ENCODE measurements at places on chromosomes 6 and 20.

GRCh38 chr6:138752017-138752416, 21.6 kb upstream of the CCDC28A start:
- no peak for DNase-seq

DNA sequence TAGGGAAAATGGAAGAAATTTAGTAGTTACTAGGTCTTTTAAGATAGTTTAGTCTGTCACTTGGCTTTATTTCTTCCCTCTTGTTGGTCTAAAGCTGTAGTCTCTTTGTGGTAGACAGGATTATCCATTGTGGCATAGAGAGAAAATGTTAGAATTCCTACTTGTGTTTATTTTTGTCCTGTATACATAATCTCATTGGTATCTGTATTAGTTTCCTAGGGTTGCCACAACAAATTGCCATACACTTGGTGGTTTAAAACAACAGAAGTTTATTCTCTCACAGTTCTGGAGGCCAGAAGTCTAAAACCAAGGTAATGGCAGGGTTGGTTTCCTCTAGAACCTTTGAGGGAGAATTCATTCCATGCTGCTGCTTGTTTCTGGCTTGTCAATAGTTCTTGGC, 119.4 kb downstream of the ZFAND3 start:
- no peak for DNase-seq

DNA sequence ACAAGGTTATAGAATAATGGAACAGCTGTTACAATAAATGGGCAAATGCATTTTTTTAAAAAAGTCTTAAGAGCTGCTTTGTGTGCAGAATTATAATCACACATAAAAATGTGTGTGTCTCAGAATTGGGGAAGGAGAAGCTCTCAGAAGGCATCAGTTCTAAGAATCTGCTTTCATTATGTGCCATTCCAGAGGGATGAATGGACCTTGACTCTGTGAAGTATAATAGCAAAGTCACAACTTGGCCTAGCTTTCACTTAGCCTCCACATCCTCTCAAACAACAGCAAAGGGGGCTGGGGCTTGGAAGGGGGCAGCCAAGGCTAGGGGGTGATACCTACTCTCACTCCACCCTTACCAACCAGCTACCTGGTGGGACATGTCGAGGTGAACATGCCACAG, 265.0 kb downstream of the CDC5L start:
- DNase-seq, result no peak

- no peak for DNase-seq
These were observed 266.1 kb upstream of the EPHA7 start for GRCh38 chr6:93685494-93685893.

DNA sequence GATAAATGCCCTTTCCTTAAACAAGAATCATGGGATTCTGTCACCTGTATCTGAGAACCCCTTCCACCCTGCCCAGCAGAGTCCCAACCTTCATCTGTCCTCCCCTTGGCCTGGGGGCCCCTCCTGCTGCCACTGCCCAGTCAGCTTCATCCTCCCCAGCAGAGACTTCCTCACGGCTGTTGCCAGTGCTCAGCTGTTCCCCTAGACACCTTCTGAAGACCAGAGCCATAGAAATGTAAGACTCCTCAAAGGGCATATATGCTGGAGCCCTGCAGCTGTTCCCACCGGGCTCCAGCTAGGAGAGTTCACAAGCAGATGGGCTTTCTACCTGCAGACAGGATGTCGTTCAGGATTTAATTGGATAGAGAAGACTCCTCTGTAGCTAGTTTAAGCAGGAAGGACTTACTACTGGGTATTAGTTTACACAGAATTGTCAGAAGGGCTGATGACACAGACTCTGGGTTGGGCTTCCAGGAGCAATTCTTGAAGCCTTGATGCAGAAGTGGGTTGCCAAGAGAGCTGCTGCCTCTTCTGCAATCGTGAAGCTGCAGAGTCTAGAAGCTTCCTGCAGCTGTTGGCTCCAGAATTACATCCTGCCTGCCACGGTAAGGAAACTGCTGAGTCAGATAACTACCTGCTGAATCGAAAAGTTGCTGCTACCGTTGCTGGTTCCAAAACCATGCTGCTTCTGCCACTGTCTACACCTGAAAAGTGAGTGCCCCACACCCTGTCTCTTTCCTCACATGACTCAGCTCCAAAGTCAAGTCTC, 57.1 kb upstream of the MLN start:
- DNase-seq, result peak; percentile 24

DNA sequence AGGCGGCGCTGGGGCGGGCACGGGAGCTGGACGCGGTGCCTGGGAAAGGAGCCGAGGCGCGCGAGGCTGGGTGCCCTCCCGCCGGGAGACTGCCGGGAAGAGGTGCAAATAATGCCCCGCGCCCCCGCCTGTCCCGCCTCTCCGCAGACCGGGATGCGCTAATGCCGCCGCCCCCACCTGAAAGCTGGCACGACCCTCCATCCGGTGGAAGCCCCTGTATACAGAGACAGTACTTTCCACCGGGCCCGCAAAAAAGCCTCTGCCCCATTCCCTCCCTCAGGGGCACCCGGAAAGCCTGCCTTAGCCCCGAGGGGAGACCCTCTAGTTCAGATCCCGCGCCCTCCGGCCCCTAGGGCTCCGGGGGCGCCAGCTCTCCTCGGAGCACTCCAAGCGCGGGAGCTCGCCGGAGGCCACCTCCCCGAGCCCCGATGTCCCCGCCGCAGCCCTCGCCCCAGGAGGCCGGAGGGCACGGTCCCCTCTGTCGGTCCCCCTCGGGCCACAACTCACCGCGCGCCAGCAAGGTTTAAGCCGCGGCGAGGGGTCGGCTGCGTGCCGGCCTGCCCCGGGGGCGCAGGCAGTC, 1.2 kb downstream of the GRM4 start:
- no peak for DNase-seq

- no peak for DNase-seq
These were observed at the start of gene CBFA2T2 for GRCh38 chr20:33490023-33490933. TSS of gene CBFA2T2 (plus strand) at chr20:33490096. CDS start at chr20:33490268, 172 bp downstream.

DNA sequence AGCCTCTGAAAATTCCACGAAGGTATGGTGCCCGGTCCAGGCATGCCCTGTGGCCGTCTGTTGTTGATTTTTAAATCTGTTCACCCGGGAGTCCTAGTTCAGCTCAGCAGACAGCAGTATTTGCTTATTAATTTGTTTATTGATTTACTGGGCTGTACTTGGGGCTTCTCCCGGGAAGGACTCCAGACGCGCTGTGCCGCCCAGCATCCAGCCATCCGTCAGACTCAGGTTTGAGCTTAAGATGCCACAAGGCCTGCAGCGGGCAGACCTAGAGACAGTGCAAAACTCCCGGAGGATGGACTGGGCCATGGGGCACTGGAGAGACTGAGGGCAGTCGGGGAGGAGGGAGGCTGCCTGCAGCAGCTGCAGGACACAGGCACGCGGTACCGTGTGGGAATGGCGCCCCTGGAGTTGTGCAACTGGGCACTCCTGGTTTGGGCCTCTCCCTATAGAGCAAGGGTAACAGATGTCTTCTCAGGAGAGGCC, 17.3 kb upstream of the CCDC167 start:
- DNase-seq, result peak; percentile 62

- DNase-seq, result no peak
These were observed 104.3 kb downstream of the MAP3K4 start for GRCh38 chr6:161095916-161096315.

DNA sequence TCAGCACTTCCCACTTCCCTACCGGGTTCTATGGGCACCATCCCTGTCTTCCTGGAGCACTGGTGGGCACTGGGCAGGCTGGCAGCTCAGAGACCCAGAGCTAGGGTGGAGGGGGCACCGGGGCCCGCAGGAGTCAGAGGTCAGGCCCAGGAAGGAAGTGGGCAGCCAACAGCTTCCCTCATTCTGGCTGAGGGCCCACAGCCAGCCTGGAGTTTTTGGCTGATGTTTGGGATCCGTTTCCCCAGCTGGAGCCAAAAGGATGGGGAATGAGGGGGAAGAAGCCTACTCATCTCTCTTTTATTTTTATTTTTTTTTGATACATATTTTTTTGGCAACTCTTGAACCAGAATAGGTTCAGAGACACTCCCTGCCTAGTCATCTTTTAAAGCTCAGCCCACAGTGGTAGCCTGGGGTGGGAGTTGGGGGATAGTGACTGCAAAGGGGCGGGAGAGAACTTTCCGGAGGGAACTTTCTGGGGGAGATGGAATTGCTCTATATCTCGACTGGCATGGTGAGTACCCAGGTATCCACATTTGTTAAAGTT, 54.2 kb upstream of the MLN start:
- no peak for DNase-seq

DNA sequence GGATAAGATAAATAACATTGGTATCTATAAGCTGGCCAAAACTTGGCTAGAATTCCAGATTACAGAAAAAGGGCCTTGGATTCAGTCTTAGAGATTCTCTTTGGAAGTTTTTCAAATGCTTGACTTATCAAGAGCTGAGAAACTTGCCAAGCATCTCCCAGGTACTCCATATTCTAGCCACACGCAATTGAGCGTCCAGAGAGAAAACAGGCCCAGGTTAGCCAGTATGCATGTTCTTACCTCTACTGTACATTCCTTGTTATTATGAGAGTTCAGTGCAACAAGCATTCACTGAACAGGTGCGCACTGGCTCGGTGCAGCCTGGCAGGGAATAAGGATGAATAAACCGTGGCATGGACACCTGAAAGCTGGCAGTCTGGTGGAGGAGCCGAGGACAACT, 13.7 kb downstream of the CRNKL1 start:
- DNase-seq, result no peak

GRCh38 chr6:135506270-135506997, 8.9 kb upstream of the AHI1 start:
- DNase-seq, result peak; percentile 37

DNA sequence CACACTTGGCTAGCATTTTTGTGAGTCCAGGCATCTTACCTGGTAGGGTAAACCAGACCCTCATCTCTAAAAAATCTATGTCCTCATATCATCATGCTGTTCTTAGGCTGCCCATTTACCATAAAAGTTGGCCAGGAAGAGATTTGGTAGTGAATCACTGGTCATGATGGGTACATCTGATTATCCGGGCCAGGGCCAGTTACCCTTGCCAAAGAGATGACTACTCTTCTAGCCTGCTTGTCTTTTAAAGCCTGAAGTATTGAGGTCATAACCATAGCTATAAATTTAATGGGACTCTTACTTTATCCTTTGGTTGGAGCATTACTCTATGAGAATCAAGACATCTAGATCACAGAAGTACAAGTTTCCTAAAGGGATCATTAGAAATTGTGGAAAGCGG, 276.8 kb downstream of the TENT5A start:
- DNase-seq, result no peak

GRCh38 chr20:31691646-31692275, 30.9 kb downstream of the BCL2L1 start:
- peak; percentile 49 for DNase-seq

DNA sequence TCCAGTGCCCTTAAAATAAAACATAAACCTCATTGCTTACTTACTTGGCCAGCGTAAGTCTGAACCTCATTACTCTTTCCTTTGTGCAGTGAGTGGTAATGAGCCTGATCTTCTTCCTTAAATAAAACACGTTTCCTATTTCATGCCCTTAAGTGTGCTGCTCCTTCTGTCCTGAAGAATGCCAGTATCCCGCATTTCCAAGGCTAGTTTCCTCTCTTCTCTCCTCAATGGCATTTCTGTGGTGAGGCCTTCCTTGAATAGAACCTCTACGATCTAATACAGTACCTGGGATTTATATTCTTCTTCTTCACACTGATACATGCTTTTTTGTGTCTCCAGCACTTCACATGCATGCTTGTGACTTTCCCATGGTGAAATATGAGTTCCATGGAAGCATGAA, 523.4 kb upstream of the CDH4 start:
- DNase-seq, result no peak

DNA sequence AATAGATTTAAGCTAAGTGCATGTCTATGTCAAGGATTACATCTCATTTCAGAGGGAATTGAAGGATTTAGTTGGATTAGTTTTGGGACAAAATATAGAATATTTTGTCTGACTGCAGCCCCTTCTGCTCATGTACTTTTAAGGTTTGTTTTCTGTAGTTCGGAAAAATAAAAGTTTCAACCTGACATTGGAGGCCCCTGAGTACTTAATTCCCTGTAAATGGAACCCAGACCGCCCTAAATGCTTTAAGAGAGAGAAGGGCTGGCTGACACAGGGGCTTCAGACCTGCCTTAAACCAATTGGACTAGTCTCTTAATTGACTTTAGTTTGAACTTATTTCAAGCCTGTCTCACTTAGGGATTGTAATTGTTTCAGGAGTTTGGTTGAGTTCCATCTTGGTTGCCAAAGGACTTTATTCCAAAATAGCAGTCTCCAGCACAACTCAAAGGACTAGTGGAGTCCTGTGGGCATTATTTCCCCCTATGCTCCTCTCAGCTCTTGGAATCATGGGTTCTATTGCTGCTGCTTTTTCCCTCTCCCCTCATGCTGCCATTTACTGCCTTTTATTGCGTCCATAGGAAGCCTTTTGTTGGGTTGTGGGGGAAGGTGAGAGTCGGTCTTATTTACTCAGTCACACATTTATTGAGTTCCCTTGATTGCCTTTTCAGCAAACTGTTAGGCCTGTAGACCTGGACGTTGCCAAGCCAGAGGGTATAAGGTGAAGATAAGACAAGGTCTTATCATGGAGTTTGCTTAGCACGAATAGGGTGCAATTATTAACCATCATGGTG, 14.5 kb downstream of the BRD2 start:
- no peak for DNase-seq

DNA sequence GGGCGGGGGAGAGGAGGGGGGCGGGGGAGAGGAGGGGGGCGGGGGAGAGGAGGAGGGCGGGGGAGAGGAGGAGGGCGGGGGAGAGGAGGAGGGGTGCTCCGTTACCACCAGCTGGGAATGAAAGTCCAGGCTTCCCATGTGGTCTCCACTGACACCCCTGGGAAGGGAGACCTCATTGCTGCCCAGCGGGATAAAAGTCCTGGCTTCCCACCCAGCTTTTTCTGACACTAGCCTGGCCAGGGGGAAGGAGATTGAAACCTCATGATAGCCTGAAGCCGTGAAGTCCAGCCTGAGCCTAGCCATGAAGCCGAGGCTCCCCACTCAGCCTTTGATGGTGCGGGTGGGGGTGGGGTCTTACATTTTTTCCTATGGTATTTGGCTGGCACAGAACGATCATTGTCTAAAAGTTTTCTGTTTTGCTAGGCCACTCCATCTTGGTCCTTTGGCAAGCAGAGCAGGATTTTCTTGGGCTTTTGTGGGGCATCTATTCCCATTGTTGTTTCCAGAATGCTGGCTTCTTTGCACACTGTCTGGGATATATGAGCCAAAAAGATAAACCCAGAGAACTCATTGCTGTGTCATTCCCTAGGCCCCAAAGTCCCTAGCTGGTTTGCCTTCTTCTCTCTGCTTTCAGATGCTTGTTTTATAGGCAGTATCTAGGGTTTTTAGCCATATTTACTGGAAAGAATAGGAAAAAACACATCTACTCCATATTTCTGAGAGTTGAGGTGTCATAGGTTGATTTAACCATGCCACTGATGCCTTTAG, 67.9 kb upstream of the RNF24 start:
- DNase-seq, result no peak

- DNase-seq, result no peak
These were observed 118.9 kb upstream of the EXOC2 start for GRCh38 chr6:811831-812230.
